ENCODE measurements at places on chromosomes 2 and 18.

- DNase-seq: no peak
These were observed 92.2 kb upstream of the PID1 start for GRCh38 chr2:229363185-229363814.

- DNase-seq: no peak
These were observed 122.2 kb downstream of the SATB2 start for GRCh38 chr2:199335502-199335901.

DNA sequence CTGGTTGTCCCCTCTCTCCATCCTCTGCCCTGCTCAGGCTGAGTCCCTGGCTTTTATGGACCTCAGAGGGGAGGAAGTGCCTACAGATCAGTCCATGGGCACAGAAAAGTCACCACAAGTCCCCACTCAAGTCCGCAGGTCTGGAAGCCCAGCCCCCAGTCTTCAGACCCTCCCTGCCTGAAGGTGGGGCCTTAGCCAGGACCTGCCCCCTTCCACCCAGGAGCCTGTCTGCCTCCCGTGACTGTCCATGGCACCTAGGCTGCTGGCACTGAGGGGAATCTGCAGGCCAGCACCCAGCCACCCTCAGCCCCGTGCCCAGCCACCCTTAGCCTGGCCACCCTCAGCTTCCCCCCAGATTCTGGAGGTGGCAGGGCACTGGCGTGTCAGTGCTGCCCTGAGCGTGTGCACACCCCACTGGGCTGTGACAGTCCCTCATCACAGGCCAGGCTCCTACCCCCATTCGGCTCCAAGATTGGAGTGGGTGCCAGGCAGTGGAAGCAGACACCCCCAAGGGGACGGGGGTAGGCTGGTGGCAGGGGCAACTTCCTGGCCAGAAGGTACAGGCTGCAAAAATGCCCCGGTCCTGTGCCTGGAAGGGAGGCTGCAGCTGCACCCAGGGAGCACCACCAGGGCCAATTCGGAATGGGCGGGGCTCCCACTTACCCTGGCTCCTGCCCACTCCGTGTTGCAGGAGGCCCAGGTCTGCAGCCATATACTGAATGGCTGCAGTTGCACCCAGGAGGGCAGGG, 154.7 kb upstream of the RMP24 start:
- DNase-seq: no peak

GRCh38 chr2:107473150-107473549, 353.5 kb upstream of the RGPD4 start:
- no peak for DNase-seq

DNA sequence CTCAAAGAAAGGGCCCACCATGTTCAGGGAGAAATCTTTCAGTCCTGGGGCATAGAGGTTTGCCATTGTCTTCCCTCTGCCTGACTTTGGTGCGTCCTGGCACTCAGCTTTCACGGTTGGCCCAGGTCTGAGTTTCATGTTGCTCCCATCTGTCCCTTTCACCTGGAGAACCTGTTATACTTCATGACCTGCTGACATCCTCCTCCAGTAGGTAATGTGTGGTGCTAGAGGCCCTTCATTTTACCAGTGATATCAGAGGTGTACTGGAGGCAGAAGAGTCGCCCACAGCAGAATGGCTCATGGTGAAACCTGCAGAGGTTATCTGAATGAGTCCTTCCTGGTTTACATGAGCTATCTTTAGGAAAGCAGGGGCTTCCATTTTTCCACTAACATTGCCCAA, 128.8 kb upstream of the DLX2 start:
- no peak for DNase-seq

- no peak for DNase-seq
These were observed 9.8 kb upstream of the NCK2 start for GRCh38 chr2:105734762-105735538.

GRCh38 chr2:203761121-203761520, 54.7 kb downstream of the CD28 start:
- DNase-seq: no peak

GRCh38 chr2:241947876-241948275, 78.3 kb downstream of the RTP5 start:
- no peak for DNase-seq

All from stimulated activated CD4-positive, alpha-beta T cell treated with anti-CD3 and anti-CD28 coated beads, TNF-alpha, amount 100 ng/mL, for 1 hour (primary cell).